Suprapubic skin (tissue), 4 donors: ENCODE measurements at places on chromosomes 5 and 9. TPM values are rescaled to one million over a fixed set of nuclear protein-coding genes. Genes with fewer than 3 reads are reported as not detected.

GRCh38 chr9:88197016-88197415, 58.7 kb upstream of the SPATA31C2 start:
- no peak for DNase-seq

DNA sequence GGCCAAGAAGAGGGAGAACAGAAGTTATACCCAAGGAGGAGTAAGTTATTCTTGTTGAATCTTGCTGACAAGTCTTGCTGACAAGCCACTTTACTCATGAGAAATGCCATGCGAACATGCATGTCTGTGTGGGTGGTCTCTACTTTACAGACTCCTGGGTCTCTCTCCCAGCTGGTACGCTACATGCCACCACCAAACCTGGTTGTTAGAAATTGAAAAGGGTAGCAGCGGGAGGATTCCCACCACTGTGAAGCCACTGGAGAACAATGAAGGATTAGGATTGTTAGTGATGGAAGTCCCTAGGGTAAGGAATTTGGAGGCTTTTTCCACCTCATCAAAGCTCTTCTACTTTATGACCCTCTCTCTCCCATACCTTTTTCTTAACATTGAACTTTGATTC, 53.6 kb upstream of the GABRB2 start:
- DNase-seq, result no peak

IFNK gene
- not detected for total RNA-seq

DNA sequence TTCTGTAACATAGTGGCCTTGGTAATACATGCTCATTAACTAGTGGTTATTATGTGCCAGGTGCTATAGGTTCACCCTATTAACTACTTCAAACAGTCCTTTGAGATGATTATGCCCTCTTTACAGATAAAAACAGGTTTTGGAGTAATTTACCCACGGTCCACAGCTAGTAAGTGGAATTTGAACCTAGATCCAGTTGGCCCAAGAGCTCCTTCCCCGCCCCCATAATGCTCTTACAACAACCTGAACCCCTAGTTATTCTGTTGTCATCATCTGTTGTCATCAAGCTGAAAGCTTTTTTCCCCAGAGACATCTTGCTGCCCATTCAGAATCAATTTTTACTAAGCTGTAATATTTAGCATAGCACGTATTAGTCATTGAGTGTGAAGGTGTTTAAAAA, 23.2 kb downstream of the XPA start:
- no peak for DNase-seq
